Mesenteric fat pad (tissue), 1 donor: ENCODE measurements at places on chromosomes 12 and 14.
A peak's percentile ranks its signal among the peaks of the same experiment; 100 is the strongest.

- DNase-seq = no peak
Measured at GRCh38 chr14:106776395-106776983, 1250.1 kb downstream of the TMEM121 start.

- peak; percentile 78 for DNase-seq
Measured at GRCh38 chr12:130826151-130826801, 12.8 kb downstream of the STX2 start.

DNA sequence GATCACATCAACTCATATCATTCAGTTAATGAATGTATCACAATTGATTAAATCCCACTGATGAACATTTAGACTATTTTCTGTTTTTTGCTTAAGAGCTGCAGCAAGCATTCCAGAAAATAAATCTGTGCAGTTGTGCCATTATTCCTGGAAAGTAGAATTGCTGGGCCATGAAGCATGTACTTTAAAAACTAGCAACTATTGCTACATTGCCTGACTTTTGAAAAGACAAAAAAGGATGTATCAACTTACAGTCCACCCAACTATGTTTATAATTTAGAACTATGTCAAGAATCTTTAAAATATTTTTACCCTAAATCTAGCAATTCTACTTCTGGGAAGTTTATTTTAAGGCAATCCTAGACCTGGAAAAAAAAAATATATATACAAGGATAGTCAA is 33.4 kb upstream of the ERGIC2 start:
- DNase-seq = no peak

DNA sequence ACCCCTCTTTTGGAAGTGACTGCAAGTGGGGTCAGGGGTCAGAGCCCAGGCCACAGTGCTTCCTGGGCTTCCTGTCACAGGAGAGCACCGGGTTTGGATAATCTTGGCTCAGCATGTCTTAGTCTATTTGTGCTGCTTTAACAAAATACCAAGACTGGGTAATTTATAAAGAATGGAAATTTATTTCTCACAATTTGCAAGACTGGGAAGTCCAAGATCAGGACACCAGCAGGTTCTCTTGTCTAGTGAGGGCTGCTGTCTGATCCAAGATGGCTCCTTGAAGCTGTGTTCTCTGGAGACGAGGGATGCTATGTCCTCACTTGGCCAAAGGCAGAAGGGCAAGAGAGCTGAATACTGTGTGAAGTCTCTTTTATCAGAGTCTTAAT is 74.1 kb downstream of the RIN3 start:
- DNase-seq = no peak

- no peak for DNase-seq
Measured at GRCh38 chr14:63371033-63371432, 52.3 kb upstream of the GPHB5 start.

DNA sequence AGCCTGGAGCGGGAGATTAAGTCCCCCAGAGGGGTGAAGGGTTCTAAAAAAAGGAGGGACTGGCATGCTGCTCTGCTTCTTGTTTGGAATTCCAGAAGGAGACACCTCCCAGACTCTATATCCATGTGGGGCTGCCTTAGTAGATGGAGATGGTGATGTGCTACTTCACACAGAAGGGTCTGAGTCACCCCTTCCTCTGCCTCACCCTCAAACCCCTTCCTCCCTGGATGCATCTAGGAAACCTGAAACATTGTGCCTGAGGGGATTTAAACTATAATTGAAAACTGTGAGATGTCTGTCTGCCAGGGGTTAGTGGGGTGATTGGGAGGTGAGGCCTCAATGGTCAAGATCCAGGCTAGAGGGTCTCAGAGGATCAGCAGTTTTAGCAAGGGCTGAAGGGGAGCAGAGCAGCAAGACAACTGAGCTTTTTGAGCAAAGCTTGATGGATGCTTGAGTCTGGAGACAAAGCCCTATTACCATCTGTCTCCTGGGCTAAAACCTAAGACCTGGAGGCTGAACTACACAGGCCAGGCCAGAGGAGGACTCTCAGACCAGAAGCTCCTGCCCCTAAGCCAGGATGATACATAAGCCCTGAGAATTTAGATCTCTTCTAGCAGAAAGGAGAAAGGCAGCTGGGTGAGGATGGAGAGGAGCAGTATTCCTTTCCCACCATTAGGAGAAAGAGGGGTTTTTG is 314.7 kb upstream of the ATP2B1 start:
- DNase-seq = no peak

- no peak for DNase-seq
Measured at GRCh38 chr12:104741497-104742367, 216.4 kb downstream of the SLC41A2 start.

DNA sequence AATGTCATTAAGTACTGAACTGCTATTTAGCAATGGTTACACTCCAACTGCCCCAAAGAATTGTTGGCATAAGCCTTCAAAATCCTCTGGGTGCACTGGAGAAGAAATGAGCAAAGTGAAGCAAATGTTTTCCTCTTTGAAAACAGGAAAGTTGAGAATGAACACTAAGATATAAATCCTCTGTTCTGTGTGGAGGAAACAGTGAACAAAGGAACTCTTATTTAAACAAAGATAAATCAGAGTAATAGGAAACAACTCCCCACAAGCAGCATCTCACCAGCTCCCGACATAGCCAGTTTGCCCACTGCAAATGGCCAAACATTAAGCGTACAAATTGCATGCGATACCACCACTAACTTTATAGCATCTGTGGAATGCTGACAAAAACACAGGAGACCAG is 54.0 kb downstream of the BCAT1 start:
- DNase-seq = no peak

GRCh38 chr12:22615963-22616501 is 8.9 kb upstream of the ETNK1 start:
- no peak for DNase-seq

GRCh38 chr12:109088818-109089217 is 4.5 kb downstream of the ALKBH2 start:
- no peak for DNase-seq

GRCh38 chr14:70027785-70028428 is 148.7 kb downstream of the SMOC1 start:
- no peak for DNase-seq

DNA sequence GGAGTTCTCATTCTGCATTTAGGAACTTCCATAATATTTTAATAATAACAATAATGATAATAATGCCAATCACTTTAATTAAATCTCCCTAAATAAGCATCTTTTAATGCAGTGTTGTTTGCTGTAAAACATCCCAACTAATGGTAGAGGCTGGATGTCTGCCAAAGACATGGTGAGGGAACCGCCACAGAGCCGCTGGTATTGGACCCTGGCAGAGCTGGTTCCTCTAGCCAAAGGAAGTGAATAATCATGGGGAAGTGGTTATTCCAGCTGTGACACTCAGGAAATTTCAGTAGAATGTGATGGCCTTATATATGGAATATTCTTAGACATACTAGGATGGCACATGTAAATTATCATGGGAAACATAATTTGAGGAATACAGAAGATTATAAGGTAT is 483.3 kb downstream of the ZFP36L1 start:
- DNase-seq = no peak

DNA sequence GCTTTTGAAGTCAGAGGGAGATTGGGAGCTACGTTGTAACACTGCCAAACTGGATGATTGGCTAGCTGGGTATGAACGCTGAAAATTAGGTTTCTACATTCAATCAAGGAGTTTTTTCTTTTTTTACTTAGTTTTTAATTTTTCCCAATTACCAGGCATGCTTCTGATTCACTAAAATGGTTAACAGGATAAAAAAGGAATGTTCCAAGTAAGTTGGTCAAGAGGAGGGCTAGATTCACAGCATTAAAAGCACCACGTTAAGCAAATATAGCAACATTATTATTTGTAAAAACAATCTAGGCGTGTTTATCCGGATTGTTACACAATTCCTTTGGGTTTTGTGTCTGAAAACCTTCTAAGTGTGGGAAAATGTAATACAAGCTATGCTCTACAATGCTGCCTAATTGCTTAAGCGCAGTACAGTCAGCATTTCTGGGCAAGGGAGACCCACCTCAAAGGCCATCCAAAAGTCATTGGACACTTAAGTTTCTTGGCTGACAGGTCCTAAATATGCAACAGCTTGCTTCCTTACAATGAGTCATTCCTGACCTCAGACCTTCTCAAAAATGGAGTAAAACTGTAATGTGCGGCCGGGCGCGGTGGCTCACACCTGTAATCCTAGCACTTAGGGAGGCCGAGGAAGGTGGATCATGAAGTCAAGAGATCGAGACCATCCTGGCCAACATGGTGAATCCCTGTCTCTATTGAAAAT is 1.2 kb downstream of the RPLP0 start:
- no peak for DNase-seq

GRCh38 chr12:122980183-122981035 is at the start of gene ARL6IP4:
ARL6IP4 (plus strand) TSS chr12:122980681; CDS start chr12:122981140, 459 bp downstream.
- DNase-seq = no peak

DNA sequence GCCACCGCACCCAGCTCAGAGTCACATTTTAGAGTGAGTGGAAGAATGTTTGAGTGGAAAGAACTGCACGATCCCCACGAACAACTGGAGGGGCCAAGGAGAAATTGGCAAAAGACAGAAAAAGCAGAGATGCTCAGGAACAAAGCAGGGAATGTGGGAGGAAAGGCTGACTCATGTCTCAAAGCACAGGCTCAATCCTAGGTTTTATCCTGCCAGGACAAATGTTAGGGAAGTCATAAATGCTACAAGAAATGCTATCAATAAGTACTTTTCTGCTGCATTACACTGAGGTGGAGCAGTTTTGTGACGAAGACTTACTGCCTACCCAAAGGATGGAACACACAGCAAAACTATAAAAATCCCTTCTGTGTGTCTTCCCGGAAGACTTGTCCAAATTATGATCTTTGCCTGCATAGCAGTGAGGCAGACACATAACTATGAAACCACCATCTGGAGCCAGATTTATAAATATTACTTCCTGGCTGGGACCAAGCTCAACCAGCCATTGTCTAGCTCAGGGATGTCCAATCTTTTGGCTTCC is 26.7 kb downstream of the NIN start:
- DNase-seq = no peak

DNA sequence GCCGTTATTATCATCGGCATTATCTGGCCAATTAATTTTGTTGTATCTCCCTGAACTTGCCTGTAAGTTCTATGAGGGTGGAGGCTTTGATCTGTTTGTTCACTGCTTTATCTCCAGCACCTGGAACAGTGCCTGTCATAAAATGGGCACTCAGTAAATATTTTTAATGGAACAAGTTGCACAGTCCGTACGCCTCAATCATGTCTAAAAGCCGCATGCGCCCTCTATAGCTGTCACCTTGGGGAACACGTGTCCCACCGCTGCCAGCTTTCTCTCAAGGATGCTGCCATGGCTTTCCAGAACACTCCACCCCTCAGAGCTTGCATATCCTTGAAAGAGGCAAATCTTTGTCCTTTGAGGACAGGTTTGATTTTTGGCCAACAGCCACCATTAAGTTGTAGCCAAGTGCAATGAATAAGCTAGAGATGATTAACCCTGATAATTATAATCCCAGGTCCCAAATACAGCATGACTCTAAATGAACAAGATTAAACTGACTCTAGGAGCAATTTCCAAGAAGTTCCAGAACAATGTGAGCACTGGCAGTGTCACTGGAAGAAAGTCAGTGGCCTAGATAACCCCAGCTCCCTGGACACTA is 55.1 kb downstream of the ERH start:
- DNase-seq = no peak

DNA sequence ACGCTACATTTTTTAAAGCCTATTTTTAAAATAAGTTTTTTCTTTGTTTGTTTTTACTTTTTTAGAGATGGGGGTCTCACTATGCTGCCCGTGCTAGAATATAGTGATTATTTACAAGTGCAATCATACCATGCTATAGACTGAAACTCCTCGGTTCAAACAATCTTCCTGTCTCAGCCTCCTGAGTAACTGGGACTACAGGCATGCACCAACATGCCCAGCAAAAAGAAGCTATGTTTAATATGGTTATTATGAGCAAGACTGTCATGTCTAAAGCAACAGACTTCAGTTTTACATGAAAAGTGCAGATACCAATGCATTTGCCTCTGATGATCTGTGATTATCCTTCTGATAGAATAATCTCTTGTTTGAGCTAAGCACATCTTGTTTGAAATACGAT is 45.6 kb upstream of the SGPP1 start:
- no peak for DNase-seq

DNA sequence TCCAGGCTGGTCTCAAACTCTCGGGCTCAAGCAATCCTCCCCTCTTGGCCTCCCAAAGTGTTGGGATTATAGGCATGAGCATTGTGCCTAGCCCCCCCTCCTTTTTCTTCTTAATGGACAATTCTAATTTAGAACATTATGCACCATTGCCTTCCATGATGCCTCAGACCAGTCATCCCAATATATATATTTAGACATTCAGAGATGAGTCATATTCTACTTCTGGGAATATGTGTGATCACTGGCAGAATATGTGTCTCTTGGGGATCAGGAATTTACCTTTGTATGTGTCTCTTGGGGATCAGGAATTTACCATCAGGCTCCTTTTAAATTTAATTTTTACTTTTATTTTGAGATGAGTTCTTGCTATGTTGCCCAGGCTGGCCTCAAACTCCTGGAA is 7.5 kb upstream of the CCDC177 start:
- DNase-seq = no peak

GRCh38 chr12:95277139-95277538 is 59.5 kb downstream of the VEZT start:
- no peak for DNase-seq

- DNase-seq = no peak
Measured at GRCh38 chr12:91763654-91764370, 381.8 kb downstream of the BTG1 start.

DNA sequence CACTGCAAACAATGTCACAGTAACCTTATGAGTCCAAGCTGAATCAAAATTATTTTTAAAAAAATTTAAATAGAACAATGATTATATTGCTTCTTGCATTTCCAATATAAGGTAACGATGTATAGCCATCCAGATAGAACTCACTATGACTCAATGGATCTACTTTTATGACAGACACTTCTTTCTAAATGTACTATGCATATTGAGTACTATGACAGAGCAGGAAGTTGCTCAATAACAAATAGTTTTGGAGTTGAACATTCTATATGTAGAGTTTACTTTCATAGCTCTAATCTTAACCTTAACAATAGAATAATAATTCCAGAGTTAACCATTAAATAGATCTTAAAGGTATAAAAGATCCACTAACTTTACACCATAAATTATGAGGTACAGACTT is 46.7 kb upstream of the ALG10B start:
- no peak for DNase-seq

- DNase-seq = no peak
Measured at GRCh38 chr12:104371043-104371870, 67.7 kb downstream of the EID3 start.

DNA sequence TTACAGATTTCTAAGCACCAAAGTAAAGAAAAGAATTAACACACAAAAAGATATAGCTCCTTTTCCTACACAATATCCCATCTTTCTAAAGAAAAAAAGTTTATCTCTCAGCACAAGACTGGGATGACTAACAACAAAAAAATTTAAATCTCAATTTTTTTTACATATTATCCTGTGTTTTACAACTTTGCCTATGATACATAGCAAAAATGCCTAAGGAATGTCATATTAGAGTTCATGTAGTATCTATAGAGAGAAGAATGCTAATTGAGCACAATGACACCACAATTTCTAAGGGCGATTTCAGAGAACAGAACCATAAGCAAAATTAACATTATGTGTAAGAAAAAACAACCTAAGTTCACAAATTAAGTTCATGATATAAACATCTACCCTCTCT is 16.3 kb downstream of the C2CD5 start:
- DNase-seq = no peak

GRCh38 chr12:113248842-113249435 is 27.7 kb downstream of the TPCN1 start:
- DNase-seq = no peak

GRCh38 chr14:76954394-76955190 is 73.9 kb downstream of the IRF2BPL start:
- no peak for DNase-seq

- DNase-seq = no peak
Measured at GRCh38 chr12:43273467-43273866, 278.5 kb downstream of the ADAMTS20 start.

- no peak for DNase-seq
Measured at GRCh38 chr14:50928002-50928635, 16.2 kb downstream of the PYGL start.
